ENCODE measurements at places on chromosomes 2 and 18.

GRCh38 chr2:31434911-31435310, 20.4 kb upstream of the XDH start:
- no peak for DNase-seq

DNA sequence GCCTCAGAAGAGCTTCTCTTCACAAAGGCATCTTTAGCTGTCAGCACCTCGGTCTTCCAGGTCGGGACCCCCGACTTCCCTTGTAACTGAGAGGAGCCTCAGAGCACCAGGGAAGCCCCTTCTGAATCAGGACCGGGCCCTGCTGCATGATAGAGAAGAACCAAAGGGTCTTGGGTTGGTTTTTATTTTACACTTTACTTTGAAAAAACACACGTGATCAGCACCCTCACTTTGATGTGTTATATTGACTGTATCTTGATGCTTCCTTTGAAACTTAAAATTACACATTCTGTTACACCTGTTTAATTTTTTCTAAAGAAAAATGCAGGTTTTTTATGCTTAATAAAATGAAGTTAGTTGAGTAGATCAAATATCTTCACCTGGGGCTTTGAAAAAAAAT, 202.3 kb downstream of the FAM210A start:
- DNase-seq = no peak

DNA sequence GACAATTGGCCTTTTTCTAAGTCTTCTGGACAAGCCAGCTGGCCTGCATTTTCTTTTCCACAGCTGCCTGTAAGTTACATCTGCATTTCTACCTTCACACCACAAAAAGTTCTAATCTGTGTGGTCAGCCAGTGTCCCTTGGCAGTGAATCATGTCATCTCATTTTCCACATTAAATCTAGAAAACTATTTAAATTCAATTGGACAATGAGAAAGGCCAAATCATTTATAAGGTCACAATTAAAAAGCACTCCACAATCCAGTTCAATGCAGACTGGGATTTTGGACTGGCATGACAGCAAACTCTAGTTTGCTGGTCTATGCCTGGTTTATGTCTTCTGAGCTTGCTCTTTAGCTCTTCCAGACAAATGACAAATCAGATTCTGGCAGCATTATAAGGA, 494.2 kb upstream of the SPHKAP start:
- no peak for DNase-seq

DNA sequence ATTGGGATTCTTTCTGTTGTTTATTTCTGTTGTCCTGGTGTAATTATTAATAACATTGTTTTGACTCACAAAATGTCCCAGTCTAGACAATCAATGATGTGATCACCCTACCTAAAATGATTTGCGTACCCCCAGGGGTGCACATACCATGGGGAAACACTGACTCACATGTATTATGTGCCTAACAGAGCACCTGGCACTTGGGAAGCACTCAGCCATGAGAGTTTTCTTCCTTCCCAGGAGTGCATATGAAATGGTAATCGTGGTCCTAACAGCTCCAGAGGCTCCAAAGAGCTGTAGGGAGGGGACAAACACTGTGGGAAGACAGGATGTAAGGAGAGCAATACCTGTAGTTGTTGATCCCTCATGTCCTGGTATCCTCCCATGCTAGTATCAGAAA, 187.8 kb upstream of the ERBB4 start:
- DNase-seq = no peak

DNA sequence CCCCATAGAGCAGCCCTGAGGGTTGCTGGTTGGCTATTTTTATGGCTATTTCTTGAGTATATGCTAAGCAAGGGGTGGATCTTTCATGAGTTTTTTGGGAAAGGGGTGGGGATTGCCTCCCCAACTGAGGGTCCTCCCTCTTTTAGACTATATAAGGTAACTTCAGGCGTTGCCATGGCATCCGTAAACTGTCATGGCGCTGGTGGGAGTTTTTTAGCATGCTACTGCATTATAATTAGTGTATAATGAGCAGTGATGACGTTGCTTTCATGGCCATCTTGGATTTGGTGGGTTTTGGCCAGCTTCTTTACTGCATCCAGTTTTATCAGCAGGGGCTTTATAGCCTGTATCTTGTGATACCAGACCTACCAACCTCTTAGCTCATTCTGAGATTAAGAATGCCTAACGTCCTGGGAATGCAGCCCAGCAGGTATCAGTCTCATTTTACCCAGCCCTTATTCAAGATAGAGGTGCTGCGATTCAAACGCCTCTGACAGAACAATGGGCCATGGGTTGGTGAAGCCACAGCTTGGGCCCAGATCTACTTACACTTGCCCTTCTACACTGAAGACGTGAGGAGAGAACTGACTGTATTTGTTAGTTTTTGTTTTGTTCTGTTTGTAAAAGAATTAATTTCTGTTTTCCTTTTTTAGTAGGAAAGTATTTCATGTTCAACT, 53.8 kb upstream of the TMEM163 start:
- no peak for DNase-seq

DNA sequence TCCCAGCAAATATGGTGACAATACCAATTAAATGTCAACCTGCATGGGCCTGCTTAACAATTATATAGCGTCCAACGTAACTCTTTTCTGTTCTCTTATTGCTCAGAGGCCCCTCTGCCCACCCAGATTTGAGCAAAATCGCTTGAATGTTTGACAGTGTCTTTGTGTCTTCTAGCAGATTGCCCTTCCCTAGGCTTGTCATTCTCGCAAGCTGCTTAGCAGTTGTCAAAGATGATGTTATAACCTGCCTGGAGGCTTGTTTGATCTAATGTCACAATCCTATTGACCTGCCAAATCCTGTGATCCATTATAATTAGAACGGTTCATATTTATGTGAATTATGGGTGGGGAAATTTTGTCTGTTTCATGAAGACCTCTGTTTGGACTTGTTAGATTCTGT, 108.8 kb downstream of the FARSB start:
- DNase-seq = no peak

DNA sequence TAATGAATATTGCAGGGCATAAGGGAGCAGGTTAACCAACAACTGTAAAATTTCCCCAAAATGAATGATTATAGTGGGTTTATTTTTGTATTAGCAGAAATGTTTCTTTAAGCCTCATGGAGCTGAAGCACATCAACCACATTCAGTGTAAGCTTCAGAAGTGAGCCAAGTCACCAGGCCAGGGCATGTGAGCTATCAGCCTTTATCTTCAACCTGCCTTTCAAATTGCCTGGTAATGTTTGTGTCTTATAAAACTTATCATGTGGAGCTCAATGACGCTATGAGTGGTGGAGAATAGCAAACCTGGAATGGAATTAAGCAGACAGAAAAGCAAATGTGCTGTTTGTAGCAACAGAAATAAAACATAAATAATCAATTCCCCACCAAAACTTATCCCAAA, 1068.4 kb downstream of the LRP1B start:
- DNase-seq = no peak

DNA sequence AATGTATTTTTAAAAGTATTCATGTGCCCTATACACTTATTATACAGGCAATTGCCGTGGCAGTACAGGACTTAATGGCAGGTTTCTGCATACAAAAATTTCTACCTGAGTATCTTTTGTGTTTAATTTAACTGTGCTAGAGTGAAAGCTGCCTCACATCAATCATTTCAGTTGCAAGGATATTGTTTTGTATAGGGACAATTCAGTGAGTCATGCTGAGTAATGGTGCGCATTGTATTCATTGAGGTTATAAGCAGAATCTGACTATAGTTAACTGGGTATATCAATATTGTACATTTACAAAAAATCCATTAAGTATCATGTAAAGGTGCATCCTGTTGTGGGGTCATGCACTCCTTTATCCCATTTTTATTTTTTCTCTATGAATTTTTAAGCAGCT, 121.5 kb downstream of the GCA start:
- DNase-seq = no peak

GRCh38 chr2:224101820-224102630, 62.9 kb upstream of the SERPINE2 start:
- peak; percentile 92 for DNase-seq
